ENCODE measurements at places on chromosomes 4 and X.

- no peak for DNase-seq
Measured at GRCh38 chr4:61786211-61786610, 586.1 kb downstream of the ADGRL3 start.

- peak; percentile 67 for DNase-seq
Measured at GRCh38 chrX:52574416-52575275, 57.8 kb upstream of the XAGE1B start.

- peak; percentile 22 for DNase-seq
Measured at GRCh38 chr4:24922416-24922815, 9.6 kb upstream of the CCDC149 start.

GRCh38 chrX:112826023-112826422, 14.6 kb downstream of the AMOT start:
- DNase-seq: no peak

DNA sequence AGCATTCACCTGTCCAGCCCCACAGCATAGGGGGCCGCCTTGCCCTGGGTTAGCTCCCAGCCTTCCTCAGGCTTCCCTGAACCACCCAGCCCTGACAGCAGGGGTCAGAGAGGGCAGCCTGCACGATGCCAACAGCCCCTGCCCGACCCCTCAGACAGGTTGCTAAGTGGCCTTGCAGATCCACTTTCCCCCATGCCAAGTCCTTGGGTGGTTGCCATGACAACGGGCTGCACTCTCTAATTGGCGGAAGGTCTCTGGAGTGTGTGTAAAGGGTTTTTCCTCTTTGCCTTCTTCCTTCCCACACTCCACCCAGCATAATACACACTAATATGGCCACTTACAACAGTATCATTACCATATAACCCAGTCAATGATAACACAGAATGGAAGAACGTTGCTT, 99.6 kb upstream of the AFAP1 start:
- DNase-seq: no peak

GRCh38 chrX:96692890-96693289, 8.2 kb downstream of the DIAPH2 start:
- peak; percentile 31 for DNase-seq

Measured in AG10803 (cell line).